ENCODE measurements at places on chromosomes 1 and 21.

DNA sequence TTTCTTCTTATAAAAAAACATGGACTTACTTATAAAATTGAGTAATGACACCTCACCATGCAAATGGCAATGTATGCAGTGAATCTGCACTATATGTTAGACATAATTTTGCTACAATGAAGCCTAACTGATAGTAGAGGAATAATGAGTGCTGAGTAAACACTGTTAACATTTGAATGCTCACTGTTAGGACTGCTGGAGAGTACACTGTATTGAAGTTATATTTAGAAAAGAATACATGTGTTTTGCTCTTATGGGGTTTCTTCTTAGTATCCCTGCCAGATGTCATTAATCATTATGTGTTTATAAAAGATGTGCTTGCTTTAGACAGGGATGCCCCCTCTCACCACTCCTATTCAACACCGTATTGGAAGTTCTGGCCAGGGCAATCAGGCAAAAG lies 111.1 kb upstream of the ZP4 start:
- DNase-seq, result no peak

DNA sequence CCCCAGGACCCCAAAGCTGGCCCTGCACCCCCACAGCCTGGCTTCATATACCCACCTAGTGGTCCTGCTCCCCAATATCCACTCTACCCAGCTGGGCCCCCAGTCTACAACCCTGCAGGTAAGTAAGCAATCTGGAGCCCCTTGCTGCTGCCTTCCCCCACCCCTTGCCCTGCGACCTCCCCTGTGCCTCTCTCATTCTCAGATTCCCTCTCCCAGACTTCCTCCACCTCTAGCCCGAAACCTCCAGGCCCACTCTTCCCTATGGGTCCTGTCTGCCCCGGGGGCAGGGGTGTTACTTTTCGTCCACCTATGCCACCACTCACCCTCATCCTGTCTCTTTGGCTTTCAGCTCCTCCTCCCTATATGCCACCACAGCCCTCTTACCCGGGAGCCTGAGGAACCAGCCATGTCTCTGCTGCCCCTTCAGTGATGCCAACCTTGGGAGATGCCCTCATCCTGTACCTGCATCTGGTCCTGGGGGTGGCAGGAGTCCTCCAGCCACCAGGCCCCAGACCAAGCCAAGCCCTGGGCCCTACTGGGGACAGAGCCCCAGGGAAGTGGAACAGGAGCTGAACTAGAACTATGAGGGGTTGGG lies 2.9 kb downstream of the SHISA4 start:
- no peak for DNase-seq

DNA sequence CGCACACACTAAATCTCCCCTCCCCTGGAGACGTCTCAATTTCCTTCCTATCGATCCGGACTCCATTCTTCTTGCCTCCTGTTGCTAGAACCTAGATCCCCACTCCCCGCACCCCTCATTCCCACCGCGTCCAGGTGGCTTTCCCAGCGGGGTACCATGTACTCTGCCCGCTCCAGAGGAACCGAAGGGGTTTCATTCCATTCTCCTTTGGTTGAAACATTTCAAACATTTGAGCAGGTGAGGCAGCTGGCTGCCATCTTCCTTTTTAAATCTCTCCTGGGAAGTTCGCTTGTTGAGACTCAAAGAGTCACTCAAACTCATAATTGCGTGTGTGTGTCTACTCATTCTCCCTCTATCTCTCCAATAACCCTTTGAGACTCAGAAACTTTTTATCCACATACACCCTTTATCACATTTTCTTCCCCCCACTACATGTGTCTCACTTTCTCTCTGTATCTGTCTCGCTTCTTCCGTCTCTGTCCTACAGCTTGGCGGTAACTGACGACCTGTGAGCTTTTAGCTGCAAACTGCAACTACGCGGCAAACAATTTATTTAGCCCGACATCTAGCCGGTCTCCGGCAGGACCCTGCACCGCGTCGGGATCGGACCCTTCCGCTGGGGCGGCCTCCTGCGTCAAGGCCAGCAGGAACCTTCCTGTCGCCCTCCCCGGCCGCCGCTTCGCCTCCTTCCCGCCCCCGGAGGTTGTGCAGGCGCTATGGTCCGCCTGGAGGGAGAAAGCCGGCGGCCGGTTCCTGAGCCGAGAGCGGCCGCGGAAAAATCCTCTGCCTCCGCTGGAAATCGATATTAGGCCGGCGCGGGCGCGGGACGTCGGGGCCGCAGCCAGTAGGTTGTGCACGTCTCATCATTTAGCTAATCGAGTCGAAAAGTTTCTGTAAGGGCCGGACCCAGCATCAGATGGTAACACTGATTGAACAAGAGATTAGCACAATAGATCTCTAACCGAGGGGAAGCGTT lies 3.0 kb upstream of the FOXD3 start:
- no peak for DNase-seq

DNA sequence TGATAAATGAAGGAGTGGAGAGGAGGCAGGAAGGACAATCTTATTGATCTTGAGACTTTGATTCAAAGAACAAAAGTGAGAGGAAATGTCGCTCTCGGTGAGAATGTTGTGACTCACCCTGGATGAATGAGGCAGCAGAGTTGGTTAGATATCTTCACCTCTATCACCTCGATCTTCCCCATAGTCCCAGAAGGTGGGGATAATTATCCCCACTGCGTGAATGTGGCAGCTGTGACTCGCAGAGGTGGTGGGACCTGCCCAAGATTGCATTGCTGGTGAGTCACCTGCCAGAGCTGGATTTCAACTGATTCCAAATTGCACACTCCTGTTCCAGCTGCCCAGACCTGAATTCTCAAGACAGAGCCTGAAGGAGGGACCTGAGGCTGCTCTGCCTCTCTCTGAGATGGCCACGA lies 105.0 kb downstream of the MATN1 start:
- no peak for DNase-seq

GRCh38 chr1:40855513-40855912 lies 6.7 kb downstream of the CITED4 start:
- no peak for DNase-seq

DNA sequence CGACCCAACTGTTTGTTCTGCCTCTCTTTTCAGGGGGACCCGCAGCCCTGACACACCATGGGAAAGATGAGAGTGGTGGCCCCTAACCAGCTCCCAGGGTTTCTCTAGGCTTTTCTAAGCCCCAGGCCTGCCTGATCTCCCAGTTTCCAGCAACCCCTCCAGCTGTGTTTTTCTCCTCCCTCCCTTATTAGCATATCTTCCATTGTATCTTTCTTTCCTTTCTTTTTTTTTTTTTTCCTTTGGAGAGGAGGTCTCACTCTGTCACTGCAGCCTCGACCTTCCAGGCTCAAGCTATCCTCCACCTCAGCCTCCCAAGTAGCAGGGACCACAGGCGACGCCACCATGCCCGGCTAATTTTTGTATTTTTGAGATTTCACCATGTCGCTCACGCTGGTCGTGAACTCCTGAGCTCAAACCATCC lies 1.8 kb upstream of the CERS2 start:
- no peak for DNase-seq

- DNase-seq, result no peak
These were observed at the start of gene TINAGL1 for GRCh38 chr1:31576201-31576669. TSS of gene TINAGL1 (plus strand) at chr1:31576515. CDS start at chr1:31577149, 634 bp downstream.

DNA sequence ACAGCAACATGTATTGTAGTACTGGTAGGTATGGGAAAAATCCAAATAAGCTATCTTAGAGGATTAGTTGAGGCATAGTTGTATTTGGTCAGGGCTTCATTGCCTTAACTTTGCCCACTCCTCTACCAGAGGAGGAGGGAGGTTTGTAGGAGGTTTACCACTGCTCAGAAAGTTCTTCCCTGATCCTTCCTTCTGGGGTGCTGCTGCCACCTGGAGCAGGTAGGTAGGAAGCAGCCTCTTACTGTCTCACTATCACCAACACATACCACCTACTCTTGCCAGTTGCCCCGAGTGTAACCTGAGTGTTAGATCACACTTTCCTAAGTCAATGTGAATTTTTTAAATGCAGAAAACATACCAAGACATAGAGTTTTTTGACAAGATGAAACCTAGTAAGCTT lies 24.1 kb upstream of the ZSWIM5 start:
- no peak for DNase-seq

- DNase-seq, result no peak
These were observed 201.7 kb downstream of the NRIP1 start for GRCh38 chr21:14862794-14863720.

DNA sequence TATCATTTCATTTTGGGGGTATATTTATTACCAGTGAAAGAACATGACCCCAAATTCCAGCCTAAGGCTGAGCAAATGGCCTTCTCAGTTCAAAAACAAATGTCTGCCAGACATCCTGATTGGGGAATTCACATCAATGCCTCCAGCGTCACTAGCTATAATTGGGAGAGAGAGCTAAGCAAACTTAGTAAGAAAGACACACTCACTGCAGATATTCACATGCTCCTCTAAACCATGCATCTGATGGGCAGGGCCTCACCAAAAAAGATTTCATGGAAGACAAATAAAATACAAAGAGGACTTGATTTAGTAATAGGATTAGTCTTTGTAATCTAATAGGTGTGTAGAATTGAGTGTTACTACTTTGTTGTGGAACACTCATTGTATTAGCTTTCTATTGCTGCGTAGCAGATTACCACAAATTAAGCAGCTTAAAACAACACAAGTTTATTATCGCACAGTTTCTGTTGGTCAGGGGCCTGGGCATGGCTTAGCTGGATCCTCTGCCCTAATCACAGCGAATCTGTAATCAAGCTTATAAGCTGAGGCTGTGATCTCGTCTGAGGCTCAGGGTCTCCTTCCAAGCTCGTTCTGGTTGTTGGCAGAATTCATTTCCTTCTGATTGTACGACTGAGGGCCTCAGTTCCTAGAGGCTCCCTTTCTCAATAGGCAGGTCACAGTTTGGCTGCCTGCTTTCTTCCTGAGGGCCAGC lies 243.0 kb downstream of the PBX1 start:
- DNase-seq, result no peak

DNA sequence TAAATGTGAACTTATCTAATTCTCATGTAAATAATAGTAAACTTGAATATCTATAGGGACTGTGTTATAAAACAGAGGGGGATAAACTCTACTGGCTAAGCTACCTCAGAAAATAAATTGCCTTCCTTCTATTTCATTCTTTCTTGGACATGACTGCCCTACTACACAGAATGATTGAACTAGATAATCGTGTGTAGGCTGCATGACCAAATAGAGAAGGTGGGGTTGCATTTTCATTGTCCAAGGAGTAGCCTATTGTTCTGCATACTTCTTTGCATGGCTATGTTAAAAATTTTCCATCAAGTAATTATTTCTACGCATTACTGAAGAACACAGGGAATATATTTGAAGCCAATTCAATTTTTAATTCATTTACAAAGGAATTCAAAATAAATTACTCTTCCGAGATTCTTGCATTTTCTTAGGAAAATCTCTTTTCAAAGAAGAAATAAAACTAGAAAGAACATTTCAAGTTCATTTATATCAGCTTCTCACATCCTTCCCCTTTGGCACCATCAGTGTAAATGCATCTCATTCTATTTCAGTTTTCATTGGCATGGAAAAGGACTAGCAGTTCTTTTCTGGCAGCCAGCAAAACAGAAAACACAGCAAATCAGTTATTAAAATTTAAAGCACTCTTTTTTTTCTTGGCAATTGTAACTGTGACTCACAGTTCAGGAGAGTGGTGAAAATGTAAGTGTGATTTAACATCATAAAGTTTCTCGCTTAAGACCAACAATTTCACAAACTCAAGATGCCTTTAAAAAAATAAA lies 714.7 kb downstream of the NCAM2 start:
- DNase-seq, result no peak

DNA sequence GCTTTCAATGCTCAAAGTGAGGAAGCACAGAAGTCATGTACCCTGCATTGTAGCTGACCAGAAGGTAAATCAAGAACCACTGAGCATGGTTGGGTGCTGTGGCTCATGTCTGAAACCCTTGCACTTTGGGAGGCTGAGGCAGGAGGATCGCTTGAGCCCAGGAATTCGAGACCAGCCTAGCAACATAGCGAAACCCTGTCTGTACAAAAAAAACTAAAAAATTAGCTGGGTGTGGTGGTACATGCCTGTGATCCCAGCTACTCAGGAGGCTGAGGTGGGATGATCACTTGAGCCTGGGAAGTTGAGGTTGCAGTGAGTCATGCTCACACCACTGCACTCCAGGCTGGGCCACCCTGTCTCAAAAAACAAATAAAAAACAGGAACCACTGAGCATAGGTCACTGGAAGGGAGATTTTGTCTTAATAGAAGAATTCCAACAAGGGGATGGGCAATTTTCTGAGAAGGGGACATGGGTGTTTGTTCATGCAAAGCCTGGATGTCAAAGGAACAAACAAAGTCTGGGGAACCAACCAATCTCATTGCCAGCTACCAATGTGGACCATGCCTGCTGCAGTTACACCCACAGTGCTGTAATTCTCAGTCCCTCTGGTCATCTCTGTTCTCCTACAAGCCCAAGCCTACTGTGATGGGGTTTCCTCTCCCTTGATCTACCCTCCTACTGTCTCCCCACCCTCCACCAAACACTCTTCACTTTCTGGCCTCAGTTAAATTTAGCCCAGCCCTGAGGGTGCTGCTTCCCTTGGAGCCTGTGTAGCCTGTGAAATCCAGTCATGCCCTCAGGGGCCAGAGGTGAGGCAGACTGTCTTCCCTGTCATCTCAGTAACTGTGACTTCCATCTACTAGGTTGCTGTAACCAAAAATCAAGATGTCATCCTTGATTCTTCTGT lies 47.9 kb downstream of the ELF3 start:
- DNase-seq, result no peak
